ENCODE measurements at places on chromosomes 4 and X.

DNA sequence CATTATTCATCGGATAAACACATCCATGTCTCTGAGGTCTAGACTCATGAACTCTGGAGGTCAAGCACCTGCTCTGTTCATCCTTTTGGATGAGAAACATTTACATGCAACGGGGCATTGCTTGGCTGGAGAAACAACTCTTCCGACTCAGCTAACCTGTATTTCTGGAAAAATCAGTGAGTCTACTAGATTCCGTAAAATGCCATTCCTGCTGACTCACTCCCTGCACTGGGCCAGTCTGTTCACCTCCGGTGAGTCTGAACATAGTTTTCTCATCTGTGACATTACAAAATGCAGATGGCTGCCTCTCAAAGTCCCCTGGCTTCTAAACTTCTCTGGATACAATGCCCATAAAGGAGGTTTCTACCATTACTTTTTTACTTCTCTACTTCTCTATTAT lies 185.7 kb upstream of the HS3ST1 start:
- DNase-seq, result no peak

- DNase-seq, result no peak
Measured at GRCh38 chr4:18262832-18263231, 241.3 kb upstream of the LCORL start.

- DNase-seq, result no peak
Measured at GRCh38 chrX:70479922-70480659, 35.5 kb downstream of the DLG3 start.

DNA sequence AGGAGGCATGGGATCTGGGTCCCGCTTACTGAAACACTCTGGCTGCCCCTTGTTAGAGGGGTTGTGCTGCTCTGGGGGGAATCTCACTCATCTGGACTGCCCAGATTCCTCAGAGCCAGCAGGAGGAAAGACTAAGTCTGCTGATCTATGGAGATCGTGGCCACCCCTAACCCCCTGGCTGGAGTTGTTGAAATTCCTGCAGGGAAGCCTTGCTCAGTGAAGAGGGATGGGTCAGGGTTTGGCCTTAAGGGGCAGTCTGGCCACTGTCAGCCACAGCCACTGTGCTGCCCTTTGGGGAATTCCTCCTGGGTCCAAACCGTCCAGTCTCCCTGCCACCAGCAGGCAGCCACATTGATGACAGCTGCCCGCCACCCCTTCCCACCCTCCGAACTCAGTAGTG lies 362.0 kb upstream of the AMOT start:
- DNase-seq, result no peak

DNA sequence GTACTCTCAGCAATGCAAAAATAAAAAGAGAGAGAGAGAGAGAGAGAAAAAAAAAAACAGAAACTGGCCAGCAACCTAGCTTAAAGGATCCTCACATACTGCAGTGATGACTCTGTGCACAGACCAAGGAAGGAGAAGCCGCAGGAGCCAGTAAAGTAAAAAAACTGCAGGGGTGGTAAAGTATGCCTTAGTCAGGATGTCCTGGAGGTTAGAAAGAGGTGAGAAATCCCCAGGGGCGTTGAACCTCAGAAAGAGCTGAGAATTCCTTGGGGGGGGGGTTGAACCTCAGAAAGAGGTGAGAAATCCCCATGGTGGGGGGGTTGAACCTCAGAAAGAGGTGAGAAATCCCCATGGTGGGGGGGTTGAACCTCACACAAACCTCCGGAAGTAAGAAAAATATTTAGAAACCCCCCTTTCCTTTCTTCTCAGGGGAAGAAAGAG lies 48.0 kb downstream of the MAGEA9 start:
- DNase-seq, result no peak

All from stimulated activated CD4-positive, alpha-beta T cell treated with anti-CD3 and anti-CD28 coated beads, Interleukin-4, amount 100 ng/mL, for 48 hours (primary cell).